Diencephalon (tissue), 1 donor: ENCODE measurements at places on chromosomes 12 and 14. TPM values are rescaled to one million over a fixed set of nuclear protein-coding genes. Genes with fewer than 3 reads are reported as not detected.

The PDE3A gene
- total RNA-seq = 15.5 TPM

The PPP4R4 gene
- total RNA-seq = 11.8 TPM

The SLC10A1 gene
- total RNA-seq = not detected

The MFAP5 gene
- not detected for total RNA-seq

The RTRAF gene
- total RNA-seq = 44.8 TPM

The ANKS1B gene
- total RNA-seq = 298 TPM

The KLRK1 gene
- total RNA-seq = 0.92 TPM

The DHRS2 gene
- 0.92 TPM for total RNA-seq

The ADAM21 gene
- 0.69 TPM for total RNA-seq

The TMEM119 gene
- 2.8 TPM for total RNA-seq

The UNC79 gene
- total RNA-seq = 41.3 TPM

The LMNTD1 gene
- total RNA-seq = 4.6 TPM

The ASIC1 gene
- total RNA-seq = 31.1 TPM

The NPFF gene
- total RNA-seq = 1.2 TPM
